ENCODE measurements at places on chromosomes 5 and 9. TPM values are rescaled to one million over a fixed set of nuclear protein-coding genes. Genes with fewer than 3 reads are reported as not detected.

The GKAP1 gene
- 14.9 TPM for total RNA-seq

DNA sequence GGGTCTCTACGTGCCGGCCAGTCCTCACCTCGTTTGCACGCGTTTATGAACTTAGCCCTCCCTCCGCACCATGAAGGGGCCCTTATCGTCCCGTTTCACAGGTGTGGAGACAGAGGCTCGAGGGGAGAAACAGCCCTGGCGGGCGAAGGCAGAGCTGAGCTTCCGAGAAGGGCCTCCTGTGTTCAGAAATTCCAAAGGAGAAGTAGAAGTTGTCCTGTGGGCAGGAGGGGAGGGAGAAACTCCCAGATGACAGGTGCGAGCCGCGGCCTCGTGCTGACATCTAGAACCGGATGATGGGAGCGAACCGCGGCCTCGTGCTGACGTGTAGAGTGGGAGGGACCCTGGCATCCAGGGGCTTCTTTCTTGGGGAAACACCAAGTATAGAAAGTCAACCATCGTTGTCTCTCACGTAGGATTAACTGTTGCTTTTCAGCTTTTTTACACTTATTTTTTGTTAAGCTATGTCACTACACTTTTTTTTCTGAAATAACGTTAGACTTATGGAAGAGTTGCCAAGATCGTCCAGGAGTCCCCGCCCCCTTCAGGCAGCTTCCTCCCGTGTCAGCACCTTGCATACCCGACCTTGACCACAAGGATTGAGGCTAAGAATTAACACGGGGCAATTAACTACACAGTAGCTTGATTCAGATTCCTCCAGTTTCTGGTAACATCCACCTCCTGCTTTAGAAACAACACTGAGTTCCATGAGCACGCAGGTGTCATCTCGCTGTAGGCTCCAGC, 42.8 kb upstream of the NKD2 start:
- DNase-seq = no peak

DNA sequence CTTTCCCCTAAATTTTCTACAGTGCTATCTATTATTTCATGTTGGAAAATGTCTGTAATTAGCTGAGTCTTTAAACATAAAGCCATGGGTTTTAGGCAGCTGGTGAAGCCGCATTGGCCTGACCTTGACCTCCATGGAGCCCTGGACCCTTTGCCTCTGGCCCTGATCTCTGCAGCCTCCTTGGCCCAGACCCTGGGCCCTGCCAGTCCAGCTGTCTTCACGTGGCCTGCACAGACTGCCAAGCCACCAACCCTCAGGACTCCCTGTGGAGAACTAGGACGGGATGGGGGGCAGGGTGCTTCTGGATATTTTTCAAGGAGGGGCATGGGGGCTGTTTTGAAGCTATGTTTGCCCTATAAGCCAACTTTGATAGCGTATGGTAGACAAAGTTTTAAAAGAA, 29.8 kb upstream of the PPARGC1B start:
- no peak for DNase-seq

- peak; percentile 65 for DNase-seq
Measured at GRCh38 chr9:90722071-90722470, 79.4 kb upstream of the DIRAS2 start.

Data from tongue (tissue), 3 donors.